ENCODE measurements at places on chromosomes 4 and X.

DNA sequence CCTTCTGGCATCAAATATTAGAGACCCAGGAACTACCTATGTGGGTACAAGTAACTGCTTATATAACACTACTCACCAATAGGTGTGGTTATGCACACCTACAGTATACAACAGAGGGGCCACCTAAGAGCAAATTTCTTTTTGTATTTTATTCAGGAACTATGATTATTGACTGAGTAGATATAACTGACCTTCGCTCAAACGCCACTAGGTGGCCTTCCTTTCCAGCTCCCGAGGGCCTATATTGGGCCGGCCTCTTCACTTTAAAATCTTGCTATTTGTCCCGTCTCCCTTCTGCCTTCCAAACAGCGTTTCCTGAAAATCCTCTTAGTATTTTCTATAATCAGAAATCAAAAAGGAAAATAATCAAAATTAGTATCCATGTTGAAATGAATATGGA, 19.9 kb upstream of the PABPC5 start:
- H3K36me3 ChIP-seq, result no peaks in the 10 kb centered on the region
- no peaks in the 10 kb centered on the region for H3K27me3 ChIP-seq
- no peaks in the 10 kb centered on the region for H3K4me1 ChIP-seq
- no peak overlapping the region for H3K27ac ChIP-seq
- H3K4me3 ChIP-seq, result no peak overlapping the region

GRCh38 chr4:98639523-98639922, 18.9 kb downstream of the TSPAN5 start:
- H3K36me3 ChIP-seq, result no peaks in the 10 kb centered on the region
- no peak overlapping the region for H3K4me3 ChIP-seq
- no peaks in the 10 kb centered on the region for H3K4me1 ChIP-seq
- H3K27me3 ChIP-seq, result no peaks in the 10 kb centered on the region
- no peak for DNase-seq
- no peak overlapping the region for H3K27ac ChIP-seq

DNA sequence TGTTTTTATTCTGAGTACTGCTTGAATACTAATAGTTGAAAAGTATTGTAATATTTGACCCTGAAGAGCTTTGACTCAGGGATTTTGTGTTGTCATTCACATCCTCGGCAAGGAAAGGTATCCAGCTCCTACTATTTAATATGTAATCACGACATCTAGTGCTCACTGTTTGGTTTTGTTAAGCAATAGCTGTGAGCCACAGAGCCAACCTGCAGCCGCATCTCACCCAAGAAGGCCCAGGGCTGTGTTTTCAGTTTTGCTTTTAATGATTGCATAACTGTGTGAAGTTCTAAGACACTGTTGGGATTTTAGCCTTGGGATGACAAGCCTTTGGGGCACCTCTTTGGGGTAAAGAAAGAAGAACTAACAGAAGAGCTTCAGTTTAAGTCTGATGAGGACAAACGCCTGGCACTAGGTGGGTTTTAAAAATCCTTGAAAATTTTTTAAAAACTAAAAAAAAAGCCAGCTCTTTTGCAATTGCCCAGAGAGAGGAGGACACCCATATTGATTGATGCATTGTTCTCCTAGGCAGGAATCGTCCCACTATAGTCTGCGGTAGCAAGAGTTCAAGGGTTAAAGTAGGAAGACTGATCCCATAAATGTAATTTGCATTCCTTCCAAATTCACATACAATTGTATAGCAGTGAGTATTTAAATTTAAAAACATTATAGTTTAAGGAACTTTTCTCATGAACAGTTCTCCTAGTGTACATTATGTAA, 157.8 kb downstream of the RELL1 start:
- no peaks in the 10 kb centered on the region for H3K36me3 ChIP-seq
- no peaks in the 10 kb centered on the region for H3K27me3 ChIP-seq
- H3K4me3 ChIP-seq, result no peak overlapping the region
- H3K27ac ChIP-seq, result no peak overlapping the region
- DNase-seq, result no peak
- no peaks in the 10 kb centered on the region for H3K4me1 ChIP-seq

GRCh38 chr4:65667506-65668041, 2.7 kb downstream of the EPHA5 start:
- peaks cover 4% of the 10 kb centered on the region for H3K27me3 ChIP-seq
- H3K4me3 ChIP-seq, result no peak overlapping the region
- DNase-seq, result no peak
- no peak overlapping the region for H3K27ac ChIP-seq
- no peaks in the 10 kb centered on the region for H3K36me3 ChIP-seq

- DNase-seq, result no peak
- H3K27ac ChIP-seq, result no peak overlapping the region
- H3K4me3 ChIP-seq, result no peak overlapping the region
- H3K36me3 ChIP-seq, result no peaks in the 10 kb centered on the region
These were observed 341.0 kb upstream of the GATB start for GRCh38 chr4:152101556-152102435.
